ENCODE measurements at places on chromosomes 5 and 9.
A peak's percentile ranks its signal among the peaks of the same experiment; 100 is the strongest.

- DNase-seq: no peak
These were observed 143.8 kb downstream of the MAST4 start for GRCh38 chr5:66739951-66740350.

DNA sequence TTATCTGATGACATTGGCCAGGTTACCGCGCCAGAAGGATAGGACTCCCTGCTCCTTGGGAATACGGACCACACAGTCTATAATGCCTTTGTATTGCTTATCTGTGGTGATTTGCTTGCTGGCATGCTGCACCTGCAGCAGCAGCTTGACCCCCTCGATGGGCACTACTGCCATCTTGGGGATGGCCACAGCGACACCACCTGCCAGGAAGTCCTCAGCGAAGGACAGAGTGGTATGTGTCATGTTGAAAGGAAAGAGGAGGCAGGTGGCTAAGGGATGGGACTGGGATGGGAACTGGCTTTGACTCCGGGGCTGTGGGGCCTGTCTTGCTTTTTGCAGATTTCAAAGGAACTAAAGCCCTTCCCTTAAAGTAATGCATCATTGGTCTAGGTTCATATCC, 50.3 kb upstream of the ACO1 start:
- DNase-seq: no peak

DNA sequence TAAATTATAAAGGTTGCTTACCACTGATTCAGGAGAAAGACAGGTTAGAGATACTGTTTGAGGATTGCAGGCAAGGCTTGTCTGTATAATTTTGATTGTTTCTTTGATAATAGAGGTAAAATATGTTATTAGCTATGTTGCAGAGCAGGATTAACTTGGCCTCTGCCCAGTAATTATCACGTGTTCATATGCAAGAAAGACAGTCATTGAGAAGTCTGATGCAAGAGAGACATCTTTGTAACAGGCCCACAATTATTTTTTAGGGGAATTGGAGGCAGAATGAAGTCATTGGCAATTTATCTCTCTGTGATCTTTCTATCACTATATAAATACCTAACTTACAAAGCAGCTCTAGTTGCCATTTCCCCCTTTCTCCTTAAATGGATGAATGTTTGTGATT, 46.0 kb downstream of the SLC44A1 start:
- no peak for DNase-seq

GRCh38 chr5:103973669-103974068, 411.1 kb upstream of the NUDT12 start:
- no peak for DNase-seq

DNA sequence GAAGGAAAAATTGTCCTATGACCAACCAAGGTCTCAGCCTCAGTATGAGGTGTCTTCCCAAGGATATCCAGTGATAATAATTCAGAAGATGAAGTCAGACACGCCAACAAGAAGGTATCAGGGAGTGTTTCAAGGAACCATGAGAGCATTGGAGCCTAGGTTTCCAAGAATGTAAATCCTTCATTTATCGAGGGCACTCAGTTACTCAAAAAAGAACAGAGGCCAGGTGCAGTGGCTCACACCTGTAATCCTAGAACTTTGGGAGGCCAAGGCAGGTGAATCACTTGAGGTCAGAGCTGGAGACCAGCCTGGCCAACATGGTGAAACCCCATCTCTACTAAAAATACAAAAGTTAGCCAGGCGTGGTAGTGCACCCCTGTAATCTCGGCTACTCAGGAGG, 70.8 kb downstream of the PLAC8L1 start:
- DNase-seq: no peak

DNA sequence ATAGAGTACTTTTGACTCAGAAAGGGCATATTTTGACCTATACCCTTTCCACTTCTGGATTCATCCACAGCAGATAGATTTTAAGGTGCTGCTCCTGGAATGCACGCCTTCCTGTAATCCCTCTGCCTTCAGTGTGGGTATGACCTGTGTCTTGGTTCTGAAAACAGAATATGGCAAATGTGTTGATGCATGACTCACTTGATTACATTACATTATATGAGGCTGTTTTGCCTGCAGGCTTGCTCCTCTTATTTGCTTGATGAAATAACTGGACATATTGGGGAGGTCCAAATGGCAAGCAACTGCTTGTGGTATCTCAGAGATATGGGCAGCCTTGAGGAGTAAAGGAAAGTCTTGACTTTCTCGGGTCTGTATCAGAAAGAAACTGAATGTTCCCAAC, 468.6 kb downstream of the CDH18 start:
- no peak for DNase-seq

GRCh38 chr9:114235033-114235661, 79.8 kb downstream of the COL27A1 start:
- DNase-seq: no peak

GRCh38 chr5:82590112-82590511, 312.0 kb upstream of the RPS23 start:
- DNase-seq: no peak

DNA sequence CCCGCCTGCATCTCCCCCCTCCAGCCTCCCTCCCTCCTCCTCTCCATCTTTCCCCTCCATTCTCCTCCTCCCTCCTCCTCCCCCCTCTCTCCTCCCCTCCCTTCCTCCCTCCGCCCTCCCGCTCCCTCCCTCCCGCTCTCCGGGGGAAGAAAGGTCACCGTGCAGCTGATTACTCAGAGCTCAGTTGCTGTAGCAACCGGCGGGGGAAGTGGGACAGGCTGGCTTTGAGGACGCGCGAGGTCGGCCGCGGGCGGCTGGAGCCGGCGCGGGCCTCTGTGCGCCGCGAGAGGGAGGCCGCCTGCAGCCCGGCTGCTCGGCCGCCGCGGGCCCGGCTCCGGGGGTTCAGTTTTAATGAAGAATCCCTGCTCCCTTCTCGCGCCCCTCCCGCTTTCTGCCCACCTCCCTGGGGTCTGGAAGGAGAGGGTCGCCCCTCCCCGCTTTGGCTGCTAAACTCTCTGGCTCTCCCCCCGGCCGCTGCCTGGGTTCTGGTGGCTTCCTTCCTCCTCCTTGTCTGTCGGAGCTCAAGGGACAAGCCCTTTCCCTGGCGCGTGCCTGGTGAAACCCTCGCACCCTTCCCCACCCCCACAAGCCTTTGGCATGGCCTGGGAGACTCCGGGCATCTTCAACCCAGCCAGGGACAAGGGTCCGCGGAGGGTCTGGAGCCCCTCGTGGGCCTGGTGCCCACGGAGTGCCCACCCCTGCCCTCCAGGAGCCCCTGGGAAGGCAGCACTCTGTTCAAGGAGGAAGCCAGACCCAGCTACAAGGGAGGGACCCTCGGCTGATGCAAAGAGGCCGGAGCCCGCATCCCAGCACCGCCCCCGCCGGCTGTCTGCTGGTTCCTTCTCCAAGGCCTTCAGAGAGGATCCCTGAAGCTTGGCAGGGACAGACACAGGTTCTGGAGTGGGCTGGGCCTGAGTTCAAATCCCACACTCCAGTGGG, 160.3 kb downstream of the C9orf50 start:
- peak; percentile 93 for DNase-seq

DNA sequence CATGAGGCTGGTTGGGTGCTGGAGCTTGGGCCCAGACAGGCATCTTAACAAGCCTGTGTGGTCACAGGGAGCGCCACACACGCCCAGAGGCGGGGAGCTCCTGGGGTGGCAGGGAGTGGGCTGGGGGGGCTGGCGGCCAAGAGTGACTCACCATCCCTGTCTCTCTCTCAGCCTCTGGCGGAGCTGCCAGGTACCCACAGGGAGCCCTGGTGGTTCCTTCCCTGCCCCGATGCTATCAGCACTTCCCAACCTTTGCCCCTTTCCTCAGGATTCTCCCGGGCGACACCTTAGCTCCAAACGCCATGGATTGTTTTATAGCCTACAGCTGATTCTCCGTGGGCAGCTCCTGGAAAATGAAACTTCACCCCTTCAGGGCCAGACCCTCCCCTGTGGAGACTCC, 5.5 kb downstream of the SLC9A3 start:
- DNase-seq: no peak

DNA sequence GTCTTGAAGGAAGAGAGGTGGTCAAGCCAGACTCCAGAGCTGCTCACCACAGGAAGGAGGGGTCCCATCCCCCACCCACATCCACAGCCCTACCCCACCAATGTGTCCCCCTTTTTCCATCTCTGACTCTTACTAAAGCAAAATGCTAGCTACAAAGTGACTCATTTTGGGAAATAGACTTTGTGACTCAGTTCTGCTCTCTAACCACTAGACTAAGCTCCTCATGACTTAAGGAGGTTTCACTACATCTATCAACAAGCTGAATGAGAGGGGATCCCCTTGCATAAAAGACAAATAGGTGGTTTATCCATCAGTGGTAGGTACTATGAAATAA, 35.1 kb upstream of the ADRB2 start:
- DNase-seq: no peak

DNA sequence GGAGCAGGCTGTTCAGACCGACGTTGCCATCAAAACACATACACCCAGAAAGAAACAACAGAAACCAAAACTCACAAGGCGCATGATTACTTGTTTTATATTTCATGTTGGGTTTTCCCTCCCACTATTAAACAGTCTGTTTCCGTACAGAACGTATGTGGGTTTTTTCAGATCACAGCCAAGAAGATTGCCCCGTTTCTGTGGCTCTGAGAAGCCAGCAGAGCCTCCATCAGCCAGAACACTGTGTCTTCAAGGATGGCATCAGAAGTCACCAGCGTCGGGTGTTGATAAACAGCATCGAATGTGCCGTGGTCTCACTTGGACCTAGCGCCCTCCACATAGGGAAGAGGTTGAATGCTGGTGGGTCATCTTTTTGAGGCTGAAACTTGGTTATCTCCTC, 42.8 kb downstream of the FAM78A start:
- peak; percentile 54 for DNase-seq

GRCh38 chr5:166324372-166324771, 1967.1 kb upstream of the WWC1 start:
- DNase-seq: no peak

GRCh38 chr9:127825319-127826051, 22.8 kb downstream of the FPGS start:
- no peak for DNase-seq

DNA sequence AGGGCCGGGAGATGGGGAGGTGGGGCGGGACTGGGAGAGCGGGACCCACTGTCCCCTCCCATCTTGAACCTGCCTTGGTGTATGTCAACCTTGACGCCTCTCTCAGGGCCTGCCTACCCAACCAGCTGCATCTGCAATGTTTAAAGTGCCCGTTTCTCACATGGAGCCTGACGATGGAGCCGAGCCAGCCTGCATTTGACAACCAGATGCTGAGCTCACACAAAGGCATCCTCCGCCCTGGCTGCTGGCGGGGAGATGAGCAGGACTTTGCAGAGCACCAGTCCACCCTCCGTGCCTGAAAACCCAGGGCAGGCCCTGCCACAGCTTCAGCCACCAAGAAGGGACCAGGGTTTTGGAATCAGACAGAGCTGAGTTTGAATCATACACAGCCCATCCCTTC, 141.1 kb upstream of the SMIM23 start:
- DNase-seq: no peak

- no peak for DNase-seq
These were observed 447.3 kb upstream of the MPDZ start for GRCh38 chr9:13726746-13727145.

DNA sequence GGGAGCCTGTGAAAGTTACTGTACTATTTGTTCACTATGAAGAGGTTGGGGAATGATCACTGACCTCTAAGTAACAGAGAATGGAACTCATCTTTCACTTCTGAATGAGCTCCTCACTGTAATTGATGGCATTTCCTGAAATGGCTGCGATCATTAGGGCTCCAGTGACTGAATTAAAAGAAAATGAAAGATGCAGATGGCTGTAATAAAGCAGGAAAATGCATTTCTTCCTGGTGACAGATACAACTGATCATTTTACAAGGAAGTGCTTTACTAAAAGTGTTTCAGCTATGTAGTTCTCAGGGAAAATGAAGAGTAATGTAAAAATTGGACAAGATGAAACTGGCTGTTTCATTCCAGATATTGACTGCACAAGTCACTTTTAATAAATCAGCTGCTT, 1200.6 kb upstream of the NUDT12 start:
- no peak for DNase-seq

GRCh38 chr9:12185856-12186255, 507.3 kb upstream of the TYRP1 start:
- no peak for DNase-seq

GRCh38 chr5:132774896-132775295, 2.1 kb downstream of the SEPTIN8 start:
- no peak for DNase-seq

DNA sequence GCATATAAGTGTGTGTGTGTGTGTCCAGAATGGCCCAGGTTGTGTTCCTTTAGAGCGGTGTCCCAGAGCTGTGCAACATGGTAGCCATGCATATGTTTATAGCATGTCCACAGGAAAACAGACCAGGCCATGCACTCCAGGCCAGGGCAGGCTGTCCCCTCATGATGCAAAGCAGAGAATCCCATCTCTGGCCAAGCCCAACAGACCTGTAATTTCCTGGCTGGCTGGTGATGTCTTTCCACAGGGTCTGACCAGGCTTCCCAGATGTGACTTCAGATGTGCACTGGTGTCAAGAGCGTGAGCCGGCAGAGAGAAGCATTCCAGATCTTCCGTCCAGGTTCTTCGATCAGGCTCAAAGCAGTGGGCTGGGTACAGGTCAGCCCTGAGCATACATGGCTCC, 21.1 kb upstream of the TCF7 start:
- no peak for DNase-seq

All from CD4-positive, alpha-beta T cell treated with Interleukin-12 subunit alpha and Interleukin-12 subunit beta, for 1 hour (primary cell).